ENCODE measurements at places on chromosomes 1 and 21.

- DNase-seq: no peak
Measured at GRCh38 chr1:22753481-22753971, 42.9 kb downstream of the EPHB2 start.

DNA sequence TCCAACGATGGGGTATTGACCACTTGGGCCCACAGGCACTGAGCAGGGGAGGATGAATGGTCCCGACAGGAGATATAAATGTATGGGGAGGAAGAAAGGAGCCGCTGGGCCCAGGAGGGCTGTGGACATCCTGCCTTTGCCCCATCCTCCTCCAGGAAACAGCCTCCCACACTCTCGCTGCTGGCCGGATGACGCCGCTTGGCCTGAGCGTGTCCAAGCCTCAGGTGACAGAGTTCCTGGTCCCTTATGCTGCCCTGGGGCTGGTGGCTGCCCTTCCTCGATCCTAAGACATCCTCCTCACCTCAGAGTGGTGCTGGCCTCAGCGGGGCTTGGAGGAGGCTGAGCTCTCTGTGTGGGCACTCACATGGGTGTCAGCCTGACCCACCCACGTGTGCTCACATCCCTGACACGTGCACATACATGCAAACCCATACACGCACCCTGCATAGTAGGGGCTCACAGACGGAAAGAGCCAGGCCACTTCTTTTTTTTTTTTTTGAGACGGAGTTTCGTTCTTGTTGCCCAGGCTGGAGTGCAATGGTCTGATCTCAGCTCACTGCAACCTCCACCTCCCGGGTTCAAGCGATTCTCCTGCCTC lies 5.9 kb upstream of the SERINC2 start:
- no peak for DNase-seq

DNA sequence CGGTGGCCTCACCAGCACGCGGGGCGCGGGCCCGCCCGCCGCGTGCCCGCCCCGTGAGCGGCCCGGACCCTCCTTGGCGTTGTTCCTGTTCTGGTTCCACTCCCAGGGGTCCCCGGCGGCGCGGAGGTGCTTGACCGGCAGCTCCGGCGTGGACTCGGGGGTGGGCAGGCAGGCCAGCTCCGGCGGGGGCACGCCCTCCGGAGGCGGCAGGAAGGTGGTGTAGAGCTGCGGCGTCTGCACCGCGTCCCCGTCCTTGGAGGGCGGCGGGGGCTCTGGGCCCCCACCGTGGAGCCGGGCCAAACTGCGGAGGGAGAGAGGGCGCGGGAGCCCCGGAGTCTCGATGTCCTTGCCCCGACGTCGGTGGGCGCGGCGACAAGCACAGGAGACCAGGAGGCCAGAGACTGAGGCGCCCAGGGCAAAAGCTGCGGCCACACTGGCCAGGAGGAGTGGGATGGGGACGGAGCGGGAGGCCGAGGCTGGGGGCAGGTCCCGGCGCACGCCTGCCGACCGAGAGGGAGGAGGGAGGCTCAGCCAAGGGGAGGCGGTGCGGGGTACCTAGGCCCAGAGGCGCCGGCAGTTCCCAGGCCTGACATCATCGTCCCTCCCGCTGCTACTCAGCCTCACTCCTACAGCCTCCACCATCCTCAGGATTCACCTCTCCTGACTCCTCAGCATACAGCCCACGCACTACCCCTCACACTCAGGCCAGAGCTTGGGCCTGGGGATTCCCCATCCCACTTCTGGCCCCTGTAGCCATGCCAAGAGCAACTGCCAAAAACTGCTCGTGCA lies 13.2 kb downstream of the SEMA6C start:
- no peak for DNase-seq

GRCh38 chr1:43011020-43011419 lies 52.4 kb upstream of the SLC2A1 start:
- DNase-seq: no peak

DNA sequence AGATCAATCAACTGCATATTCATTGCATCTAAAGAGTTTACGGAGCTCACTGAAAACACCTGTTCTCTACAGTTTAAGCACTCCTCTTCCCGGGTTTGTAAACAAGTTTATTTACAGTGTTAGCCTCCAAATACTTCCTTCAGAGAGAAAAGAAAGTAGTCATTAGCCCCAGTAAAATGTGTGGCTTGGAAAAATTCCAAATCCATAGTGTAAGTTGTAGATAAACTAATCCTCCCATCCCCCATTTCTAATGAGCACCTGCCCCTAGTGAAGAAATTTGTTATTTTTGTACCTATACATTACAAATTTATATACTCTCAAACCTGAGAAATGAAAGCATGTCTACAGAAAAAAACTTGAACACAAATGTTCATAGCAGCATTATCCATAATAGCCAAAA lies 21.9 kb downstream of the PUM1 start:
- no peak for DNase-seq

GRCh38 chr1:149846593-149847466 lies 52.5 kb upstream of the BOLA1 start:
- DNase-seq: no peak

DNA sequence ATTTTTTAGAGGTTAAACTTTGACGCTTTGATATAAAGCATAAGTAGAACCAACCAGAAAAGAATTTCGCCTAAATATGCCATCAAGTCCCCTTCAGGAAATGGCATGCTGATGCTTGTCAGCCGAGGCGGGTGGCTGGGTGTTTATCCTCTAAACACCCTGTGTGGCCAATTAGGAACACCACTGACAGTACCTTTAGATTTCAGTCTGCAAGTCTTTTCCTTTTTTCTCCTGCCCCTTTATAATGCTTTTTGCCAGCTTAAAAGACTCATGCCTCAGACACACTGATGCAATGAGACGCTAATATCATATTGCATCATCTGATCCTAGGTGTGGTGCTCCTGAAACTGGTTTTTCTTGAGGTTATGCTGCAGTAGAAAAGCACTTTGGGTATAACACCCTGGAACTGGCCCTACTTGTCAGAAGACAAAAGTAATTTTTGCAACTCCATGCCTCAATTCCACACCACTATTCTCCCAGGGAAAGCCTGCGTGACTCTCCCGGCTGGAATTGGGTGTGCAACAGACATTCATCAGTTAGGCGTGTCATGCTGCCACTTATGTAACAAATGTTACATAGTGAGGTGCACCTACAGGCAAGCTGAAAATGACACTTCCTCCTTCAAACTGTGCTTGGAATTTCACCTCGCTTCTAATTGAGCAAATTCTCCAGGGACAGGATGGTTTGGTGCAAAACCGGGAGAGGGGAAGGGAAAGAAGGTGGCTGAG lies 2.0 kb upstream of the RCC2 start:
- peak; percentile 33 for DNase-seq

- no peak for DNase-seq
Measured at GRCh38 chr1:110620250-110620615, 14.1 kb upstream of the KCNA2 start.

All from CD4-positive, CD25-positive, alpha-beta regulatory T cell (primary cell).